ENCODE measurements at places on chromosomes 1 and 21.

- no peak for DNase-seq
These were observed 38.5 kb upstream of the PGBD5 start for GRCh38 chr1:230464671-230465070.

GRCh38 chr1:46333300-46334029 lies 7.1 kb upstream of the NSUN4 start:
- DNase-seq, result no peak

DNA sequence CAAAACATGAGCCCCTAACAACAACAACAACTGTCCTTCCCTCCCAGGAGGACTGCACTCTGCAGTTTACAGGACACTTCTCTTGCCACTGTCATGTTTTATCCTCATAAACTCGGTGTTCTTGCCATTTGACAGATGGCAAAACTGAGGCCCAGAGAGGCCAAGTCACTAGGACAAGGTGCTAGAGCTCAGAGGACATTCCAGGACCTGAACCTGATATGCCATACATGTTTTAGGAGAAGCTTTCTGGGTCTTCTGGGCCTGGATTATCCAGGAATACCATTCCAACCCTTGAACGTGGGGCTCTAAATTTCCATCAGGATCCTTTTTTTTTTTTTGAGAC lies 19.4 kb upstream of the TENT5B start:
- DNase-seq, result no peak

- DNase-seq, result no peak
These were observed 22.6 kb upstream of the NRDC start for GRCh38 chr1:51901151-51901550.

GRCh38 chr21:44555200-44555875 lies 3.3 kb downstream of the KRTAP10-3 start:
- DNase-seq, result no peak

DNA sequence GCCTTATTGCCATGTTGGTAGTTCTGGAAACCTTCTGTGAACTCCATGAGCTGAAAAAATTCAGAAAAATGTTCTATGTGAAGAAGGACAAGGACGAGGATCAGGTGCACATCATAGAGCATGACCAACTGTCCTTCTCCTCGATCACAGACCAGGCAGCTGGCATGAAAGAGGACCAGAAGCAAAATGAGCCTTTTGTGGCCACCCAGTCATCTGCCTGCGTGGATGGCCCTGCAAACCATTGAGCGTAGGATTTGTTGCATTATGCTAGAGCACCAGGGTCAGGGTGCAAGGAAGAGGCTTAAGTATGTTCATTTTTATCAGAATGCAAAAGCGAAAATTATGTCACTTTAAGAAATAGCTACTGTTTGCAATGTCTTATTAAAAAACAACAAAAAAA lies 57.4 kb downstream of the KCNK1 start:
- no peak for DNase-seq

- no peak for DNase-seq
These were observed 5.8 kb downstream of the DCAF8 start for GRCh38 chr1:160256396-160257046.

DNA sequence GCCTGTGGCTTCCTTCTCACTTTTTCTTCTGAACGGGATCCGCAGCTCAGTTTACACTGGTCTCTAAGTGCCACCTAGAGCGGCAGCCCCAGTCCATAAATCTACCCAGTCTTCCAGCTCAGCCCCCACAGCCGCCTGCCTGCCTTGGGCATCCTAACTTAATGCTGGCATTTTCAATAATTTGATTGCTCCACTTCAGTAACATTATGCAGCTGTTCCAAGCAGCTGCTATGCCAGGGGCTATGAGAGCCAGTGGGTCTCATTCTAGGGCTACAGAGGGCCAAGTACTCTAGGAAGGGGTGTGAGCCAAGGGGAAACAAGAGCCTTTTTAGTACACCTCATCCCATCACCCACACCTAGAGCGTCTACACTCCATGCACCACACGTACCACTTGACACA lies 48.4 kb upstream of the COA6 start:
- DNase-seq, result no peak

GRCh38 chr1:144551543-144552424 lies 40.9 kb upstream of the PPIAL4F start:
- peak; percentile 80 for DNase-seq

- DNase-seq, result no peak
These were observed 173.5 kb upstream of the ETV3 start for GRCh38 chr1:157311730-157312081.

GRCh38 chr1:116553386-116554115 lies 17.3 kb downstream of the CD58 start:
- no peak for DNase-seq

DNA sequence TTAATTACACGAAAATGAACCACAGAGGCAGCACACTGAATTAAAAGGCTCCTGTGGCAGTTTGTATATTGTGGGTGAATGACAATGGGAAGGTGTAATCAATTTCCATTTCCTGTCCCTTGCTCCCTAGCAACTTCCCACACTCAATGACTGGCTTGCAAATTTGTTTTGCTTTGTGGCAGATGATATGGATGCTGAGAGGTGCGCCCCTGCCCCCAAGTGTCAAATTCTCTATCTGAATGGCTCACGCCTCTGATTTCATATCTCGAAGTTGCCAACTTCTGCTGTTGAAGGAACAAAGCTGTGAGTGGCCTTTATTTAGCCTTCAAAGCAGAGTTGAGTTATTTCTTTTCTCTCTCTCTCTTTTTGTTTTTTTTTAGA lies 86.0 kb downstream of the FOXD2 start:
- no peak for DNase-seq

DNA sequence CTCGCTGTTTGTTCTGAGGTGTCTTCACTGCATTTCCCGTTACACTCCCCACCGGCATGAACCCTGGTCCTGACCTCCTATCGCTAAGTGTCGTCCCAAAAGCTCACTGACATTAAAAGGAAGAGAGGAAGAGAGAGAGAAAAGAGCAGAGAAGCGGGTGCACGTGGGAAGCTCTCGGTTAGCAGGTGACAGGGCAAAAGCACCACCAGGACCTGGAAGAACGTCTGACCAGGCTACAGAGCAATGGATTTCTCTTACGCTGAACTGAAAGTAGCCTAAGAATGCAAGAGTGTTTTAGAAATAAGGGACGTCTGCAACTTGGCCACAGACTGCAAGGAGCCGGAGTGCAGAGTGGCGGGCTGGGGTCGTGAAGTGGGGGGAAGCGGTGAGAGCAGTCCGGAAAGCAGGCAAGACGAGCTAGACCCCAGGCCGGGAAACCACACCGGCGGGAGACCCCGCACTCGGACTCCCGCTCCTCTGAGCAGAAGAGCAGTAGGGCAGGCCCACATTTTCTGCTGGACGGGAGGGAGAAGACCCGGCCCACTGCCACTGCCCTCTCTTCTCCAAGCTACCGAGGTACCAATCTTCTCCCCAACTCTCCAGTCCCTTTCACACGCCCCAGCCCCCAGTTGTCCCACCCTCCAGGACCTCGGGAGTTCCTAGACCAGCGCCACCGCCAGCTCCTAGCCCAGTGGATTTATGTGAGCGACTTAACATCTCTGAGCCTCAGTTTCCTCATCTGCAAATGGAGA lies 8.3 kb upstream of the MPZL1 start:
- peak; percentile 45 for DNase-seq

DNA sequence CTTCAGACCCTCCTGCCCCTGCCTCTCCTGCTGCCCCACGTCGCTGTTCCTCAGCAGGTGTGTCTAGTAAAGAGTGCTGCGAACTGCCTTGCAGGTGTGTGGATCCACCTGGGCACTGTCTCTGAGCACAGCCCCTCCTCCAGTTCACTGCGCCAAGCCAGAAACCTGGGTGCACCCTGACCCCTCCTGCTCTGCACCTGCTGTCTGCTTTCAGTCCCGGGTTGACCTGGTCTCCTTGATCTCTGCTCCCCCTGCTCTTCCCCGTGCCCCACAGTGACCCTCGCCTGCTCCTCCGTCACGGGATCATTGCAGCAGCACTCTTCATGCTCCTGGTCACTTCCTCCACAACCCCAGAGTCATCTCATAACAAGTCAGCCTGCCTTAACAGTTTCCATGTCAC lies 6.5 kb downstream of the A3GALT2 start:
- DNase-seq, result no peak

DNA sequence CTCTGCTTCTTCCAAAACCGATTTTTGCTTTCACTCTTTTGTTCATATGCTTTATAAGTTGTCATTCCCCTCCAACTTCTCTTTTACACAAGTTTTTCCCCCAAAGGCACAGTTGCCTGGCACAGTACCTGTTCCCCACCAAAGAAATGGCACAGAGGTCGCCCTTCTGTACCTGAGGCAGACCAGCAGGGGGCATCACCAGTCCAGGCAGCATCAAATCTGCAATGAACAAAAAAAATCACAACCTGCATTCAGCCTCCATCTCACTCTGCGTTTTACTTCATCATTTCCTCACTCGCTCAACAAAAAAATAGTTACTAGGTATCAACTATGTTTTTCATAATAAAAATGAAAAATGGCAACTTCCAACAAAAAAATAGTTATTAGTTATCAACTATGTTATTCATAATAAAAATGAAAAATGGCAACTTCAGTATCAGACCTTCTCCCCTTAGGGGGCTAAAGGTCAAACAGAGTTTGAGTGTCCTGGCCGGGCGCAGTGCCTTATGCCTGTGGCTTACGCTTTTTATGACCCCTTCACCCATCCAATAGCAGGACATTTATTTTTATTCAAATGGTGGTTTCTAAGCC lies 4.1 kb downstream of the EIF2D start:
- peak; percentile 84 for DNase-seq

GRCh38 chr1:18938008-18938706 lies 18.3 kb downstream of the IFFO2 start:
- no peak for DNase-seq

DNA sequence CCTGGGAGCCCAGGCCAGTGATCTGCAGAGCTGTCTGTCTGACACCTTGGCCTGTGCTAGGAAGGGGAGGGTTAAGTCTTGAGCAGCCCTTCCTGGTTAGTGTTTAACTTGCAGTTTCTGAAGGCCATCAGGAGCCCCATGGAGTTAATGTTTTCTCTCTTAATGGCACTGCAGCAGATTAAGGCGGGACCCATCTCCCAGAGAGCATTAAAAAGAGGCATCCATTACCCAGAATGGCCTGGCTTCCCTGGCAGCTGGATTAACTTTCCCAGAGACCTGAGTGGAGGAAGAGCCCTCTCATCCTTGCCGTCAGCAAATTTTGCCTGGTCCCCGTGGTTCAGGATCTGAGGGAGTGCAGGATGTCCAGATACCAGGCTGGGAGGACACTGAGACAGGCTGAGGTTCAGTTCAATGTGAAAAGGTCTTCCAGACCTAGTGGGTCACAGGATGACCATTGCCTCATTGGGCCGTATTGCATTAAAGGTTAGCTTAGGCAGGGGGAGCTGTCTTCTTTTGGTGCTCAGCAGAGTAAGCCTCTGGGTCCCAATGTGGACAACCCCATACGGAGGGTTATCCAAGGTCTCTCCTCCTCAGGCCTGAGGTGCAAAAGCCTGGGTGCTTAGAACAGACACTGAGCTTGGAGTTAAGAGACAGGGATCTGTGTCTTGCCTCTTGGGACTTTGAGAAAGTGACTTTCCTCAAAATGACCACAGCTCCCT lies 522.6 kb downstream of the PTPRU start:
- no peak for DNase-seq

- DNase-seq, result no peak
These were observed 69.2 kb downstream of the LMX1A start for GRCh38 chr1:165287329-165287728.

DNA sequence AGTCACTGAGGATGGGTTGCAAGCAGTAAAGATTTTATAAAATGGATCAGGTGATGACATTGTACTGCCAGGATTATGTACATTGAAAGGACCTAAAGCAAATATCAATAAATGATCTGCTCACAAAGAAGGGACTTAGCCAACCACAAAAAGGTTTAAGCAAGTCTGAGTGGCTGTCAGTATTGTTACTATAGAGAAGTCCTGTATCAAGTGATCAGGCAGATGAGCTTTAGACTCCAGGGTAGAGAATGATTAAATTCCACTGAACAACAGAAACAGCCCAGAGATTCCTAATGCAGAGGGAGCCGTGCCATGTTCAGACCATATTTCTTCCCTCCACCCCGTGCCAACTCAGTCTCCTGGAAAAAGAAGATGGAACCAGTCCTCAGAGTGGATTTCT lies 138.9 kb downstream of the SETD4 start:
- DNase-seq, result no peak

DNA sequence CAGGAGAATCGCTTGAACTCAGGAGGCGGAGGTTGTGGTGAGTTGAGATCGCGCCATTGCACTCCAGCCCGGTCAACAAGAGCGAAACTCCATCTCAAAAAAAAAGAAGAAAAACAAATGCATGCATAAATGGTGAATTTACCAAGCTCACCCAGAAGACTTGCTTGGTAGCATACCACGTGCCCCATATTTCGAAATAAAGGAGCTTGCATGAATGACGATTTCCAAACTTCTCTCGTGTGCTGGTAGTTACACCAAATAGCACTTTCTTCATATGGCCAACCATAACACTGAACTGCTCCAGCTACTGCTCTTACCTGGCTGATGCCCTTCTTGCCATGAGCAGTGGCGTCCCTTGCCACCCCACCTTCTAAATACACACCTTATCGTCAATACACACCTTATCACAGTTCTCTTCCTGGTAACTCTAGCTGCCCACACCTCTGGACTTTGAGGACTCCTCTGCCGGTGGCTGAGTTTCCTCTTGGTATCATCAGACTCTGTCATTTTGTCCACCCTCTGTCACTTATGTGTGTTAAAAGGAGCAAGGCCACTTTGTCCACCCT lies 2.8 kb downstream of the DOP1B start:
- no peak for DNase-seq

GRCh38 chr1:34188418-34188817 lies 11.7 kb downstream of the C1orf94 start:
- no peak for DNase-seq

GRCh38 chr1:182395906-182396305 lies 4.3 kb upstream of the GLUL start:
- DNase-seq, result no peak

DNA sequence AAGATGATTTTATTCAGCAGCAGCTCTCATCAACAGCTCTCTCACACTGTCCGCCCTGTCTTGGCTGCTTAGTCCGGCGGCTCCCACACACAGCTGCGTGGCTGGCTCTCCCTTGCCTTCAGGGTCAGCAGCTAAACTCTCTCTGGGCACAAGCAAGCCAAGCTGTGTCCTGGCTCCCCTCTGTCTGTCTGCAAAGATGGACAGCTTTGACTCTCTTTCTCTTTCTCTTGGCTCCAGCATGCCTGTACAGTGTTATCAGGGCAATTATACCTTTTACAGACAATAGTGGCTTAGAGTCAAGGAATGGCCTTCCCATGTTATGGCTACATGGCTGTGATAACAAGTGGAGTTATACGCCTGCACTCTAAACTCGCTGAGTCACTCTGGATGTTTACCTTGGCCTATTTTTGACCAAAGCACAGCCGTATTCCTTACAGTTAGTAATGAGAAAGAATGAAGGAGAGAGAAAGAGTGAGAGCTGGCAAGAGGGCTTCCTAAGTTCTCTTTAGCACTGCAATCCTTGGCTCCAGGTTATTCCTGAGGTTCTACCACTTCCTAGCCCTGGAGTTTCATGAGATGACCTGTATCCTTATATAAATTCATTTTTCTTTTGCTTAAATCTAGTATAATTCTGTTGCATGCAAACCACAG lies 59.9 kb upstream of the ZSWIM5 start:
- DNase-seq, result no peak
